Aorta (tissue), 5 donors: ENCODE measurements at places on chromosomes 16 and 17.

DNA sequence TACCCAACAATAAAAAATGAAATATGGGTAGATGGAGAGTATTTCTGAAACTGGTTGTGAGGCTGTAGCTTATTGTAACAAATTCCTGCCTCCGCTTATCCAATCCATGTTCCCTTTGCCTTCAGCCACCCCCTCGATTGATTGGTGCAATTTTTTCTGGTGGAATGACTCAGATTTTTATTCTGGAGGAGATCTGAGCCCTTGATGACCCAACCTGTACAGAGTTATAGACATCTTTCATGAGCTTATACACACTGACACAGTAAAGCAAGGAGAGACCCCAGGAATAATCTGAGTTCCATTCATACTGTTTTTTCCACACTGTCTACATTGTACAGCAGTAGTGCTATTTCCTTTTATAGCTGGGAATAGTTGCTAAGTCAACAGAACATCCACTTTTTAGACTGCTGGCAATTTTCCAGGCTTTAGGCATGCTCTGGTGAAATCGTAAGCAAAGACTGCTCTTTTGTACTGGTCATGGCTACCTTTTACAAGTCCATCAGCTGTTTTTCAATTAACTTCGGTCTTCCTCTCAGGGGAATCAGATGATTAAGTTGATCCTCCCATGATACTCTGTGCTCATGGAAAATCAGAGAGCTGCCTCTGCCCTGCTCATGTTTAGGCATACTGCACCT, 30.1 kb downstream of the CCL4 start:
- no peak for DNase-seq

- DNase-seq = no peak
Observed at GRCh38 chr16:11627292-11627663, 40.6 kb upstream of the LITAF start.

DNA sequence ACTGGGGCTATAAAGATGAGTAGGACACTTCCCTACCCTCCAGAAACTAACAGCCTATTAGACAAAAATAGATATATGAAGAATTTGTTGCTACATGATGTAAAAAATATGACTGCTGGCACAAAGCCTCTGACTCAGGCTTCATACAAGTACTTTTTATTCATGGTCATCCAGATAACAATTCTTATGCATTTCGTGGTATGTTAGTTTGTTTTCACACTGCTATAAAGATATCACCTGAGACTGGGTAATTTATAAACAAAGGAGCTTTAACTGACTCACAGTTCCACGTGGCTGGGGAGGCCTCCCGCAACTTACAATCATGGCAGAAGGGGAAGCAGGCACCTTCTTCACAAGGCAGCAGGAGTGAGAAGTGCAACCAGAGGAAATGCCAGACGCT, 112.5 kb upstream of the HLF start:
- DNase-seq = no peak

DNA sequence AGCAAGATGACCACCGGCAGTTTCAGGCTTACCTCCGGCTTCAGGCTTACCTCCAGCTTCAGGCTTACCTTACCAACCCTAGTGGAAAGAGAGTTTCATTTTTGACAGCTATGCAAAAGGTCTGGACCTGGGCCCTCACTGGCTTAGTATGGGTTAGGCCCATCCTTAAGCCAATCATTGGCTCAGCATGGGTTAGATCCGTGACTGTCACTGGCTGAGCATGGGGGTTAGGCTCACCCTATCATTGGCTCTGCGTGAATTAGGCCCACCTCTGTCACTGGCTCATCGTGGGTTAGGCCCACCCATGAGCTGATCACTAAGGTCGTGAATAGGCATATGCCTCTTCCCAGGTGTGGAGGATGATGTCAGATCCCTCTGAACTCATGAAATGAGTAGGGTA, 8.1 kb downstream of the NDE1 start:
- no peak for DNase-seq

GRCh38 chr16:20865420-20866131, 34.6 kb downstream of the DCUN1D3 start:
- DNase-seq = no peak

GRCh38 chr17:6047966-6048365, 22.2 kb upstream of the WSCD1 start:
- no peak for DNase-seq

DNA sequence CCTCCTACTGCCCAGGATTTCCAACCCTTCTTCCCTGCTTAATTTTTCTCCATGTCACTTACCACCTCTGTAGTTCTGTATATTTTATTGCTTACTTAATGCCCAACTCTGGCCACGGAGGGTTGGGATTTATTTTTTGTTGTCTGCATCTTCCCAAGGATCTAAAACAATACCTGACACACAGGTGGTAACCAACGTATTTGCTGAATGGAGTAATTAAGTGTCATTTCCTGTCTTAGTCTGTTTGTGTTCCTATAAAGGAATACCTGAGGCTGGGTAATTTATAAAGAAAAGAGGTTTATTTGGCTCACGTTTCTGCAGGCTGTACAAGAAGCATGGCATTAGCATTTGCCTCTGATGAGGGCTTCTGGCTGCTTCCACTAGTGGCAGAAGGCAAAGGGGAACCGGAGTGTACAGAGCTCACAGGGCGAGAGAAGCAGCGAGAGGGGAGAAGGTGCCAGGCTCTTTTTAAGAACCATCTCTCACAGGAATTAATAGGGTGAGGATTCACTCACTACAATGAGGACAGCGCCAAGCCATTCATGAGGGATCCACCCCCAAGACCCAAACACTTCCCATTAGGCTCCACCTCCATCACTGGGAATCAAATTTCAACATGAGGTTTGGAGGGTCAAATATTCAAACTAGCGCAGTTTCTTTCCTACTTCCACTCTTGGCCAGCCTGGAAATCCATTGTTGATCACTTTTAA, 44.8 kb downstream of the ERN1 start:
- no peak for DNase-seq

DNA sequence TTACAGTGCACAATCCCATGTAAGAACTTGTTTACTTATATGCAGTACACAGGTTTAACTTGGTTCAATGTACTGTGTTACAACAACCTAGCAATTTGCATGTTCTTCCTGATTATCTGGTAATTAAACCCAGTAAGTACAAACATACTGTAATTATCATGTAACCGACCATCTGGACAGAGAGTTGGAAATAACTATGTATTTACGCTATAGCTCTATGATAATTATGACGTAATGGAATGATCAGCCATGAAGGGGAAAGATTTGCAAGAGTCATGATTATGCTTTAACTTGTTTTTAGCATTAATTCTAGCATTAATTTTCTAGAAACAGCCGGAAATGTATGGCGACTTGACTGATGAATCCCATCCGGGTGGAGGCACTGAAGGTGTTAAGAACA, 74.8 kb upstream of the SALL1 start:
- DNase-seq = no peak

DNA sequence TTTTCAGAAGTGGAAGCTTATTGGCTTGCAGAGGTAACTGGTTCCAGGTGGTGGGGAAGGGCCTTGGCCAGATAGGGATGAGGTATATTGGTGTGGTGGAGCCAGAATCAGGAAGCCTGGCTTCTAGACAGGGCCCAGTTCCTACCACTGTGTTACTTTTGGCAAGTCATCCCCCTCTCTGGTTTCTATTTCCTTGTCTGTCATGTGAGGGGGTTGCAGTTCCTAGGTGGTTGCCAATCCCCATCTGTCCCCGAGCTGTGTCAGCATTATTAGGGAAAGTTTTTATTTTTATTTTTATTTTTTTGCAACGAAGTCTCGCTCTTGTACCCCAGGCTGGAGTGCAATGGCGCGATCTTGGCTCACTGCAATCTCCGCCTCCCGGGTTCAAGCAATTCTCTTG, 3.0 kb downstream of the SMCR8 start:
- DNase-seq = peak; percentile 4

DNA sequence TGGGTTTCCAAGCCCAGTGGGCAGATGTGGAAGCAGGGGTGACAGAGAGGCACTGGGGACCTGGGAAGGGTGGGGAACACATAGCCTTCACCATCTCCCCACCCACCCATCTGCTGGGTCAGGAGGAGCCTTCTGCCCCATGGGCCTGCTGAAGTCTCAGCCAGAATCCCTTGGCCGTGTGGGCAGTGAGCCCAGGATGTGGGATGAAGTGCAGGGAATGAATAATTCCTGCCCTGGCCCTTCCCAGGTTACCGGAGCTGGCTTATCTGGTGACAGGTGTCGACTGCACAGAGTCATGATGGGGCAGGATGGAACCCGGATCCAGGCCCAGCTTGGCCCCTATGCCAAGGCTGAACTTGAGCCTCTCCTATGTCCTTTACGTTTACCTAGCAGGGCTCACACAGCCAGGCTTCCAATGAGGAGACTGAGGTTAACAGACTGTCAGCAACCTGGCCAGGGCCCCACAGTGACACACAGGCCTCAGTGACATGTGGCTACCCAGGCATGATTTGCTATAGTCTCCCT, 17.5 kb downstream of the ATP2A3 start:
- no peak for DNase-seq

- DNase-seq = peak; percentile 77
Observed at GRCh38 chr16:85211271-85211801, 99.1 kb upstream of the CIBAR2 start.

GRCh38 chr17:67449065-67449464, 72.0 kb downstream of the PITPNC1 start:
- no peak for DNase-seq

- DNase-seq = no peak
Observed at GRCh38 chr17:55479903-55480302, 31.3 kb downstream of the SMIM36 start.

GRCh38 chr17:43856141-43856540, 9.2 kb downstream of the CD300LG start:
- DNase-seq = peak; percentile 12

- DNase-seq = no peak
Observed at GRCh38 chr16:50735629-50736122, 6.2 kb upstream of the CYLD start.

DNA sequence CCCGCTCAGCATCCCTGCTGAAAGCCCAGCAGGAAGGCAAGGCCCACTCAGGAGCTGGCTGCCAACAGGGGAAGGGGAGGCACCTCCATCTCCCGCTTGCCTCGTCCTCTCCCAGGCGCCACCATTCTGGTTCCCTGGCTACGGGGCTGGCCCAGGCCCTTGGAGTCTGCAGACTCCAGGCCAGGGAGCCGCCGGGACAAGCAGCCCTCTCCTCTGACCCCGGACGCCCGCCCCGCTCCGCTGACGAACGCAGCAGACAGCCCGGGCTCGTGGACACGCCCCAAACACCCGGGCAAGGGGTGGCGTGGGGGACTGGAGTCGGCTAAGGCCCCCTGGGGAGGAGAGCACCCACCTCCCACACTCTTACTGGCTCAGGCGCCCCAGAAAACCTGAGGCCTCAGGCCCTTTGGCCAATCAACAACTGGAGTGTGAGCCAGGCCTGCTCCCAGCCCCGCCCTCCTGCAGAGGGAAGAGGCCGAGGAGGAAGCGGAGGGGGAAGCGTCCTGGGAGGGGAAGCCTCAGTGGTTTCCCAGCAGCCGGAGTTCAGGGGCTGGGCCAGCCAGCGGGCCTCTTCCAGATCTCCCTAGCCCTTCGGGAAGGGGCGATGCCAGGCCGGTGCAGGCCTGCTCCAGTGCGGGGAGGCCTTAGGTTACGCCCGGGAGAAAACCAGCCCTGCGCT, 4.2 kb downstream of the MNT start:
- peak; percentile 97 for DNase-seq

DNA sequence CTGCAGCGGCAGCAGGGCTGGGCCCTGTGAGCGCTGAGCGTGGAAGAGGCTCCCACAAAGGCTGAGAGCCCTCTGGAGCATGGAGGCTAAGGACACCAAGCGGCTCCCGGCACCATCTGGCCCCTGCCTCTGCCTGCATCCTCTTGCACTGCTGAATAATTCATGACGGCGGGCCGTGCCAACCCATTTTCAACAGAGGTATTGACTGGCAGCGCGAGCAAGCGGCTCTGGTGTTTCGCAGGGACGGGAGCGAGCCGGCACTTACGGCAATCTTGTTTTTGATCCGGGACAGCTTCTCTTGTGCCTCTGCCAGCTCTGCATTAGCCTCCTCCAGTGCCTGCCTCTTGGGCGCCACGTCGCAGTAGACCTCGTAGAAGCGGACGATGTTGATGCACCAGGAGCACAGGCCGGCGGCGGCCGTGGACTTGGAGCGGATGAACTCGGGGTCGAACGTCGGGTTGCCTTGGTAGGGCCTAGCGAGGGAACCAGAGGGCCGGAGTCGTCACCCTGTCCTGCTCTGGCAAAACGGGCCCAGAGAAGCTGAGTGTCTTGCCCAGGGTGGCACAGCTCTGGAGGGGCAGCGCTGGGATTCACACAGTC, 80.4 kb downstream of the PGS1 start:
- no peak for DNase-seq

DNA sequence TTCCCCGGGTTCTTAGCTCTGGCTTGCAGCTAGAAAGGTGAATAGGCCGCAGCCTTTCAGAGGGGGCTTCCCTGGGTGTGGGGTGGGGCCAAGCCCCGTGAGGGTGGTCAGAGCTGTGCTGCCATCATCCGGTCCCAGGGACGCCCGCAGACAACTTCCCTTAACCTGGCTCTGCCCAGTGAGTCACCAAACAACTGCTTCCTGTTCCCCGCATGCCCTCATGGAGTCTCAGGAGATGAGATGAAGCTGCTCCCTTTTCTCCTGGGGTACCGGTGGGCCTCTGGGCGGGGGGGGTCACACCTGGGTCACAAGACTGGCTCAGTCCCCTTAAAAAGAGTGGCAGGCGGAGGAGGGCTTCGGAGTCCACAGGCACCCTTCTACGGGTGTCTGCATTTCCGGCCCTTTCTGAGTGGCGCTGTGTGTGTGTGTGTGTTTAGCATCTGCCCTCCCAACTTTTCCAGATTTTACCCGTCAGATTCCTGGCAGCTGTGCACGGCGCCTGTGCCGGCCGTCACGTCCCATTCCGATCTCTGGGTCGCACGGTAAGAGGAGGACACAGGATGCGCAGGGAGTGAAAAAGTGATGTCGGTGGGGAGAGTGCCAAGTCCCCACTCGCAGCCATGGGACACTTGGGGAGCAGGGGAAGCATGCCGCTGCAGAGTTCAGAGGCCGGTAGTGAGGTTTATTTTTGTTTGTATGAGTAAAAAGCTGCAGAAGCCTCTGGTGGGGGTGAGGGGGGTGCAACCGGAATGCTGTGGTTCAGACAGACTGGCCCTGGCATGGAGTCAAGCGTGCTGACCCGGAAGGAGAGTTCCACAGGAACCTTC, 16.8 kb downstream of the HIC1 start:
- DNase-seq = no peak

DNA sequence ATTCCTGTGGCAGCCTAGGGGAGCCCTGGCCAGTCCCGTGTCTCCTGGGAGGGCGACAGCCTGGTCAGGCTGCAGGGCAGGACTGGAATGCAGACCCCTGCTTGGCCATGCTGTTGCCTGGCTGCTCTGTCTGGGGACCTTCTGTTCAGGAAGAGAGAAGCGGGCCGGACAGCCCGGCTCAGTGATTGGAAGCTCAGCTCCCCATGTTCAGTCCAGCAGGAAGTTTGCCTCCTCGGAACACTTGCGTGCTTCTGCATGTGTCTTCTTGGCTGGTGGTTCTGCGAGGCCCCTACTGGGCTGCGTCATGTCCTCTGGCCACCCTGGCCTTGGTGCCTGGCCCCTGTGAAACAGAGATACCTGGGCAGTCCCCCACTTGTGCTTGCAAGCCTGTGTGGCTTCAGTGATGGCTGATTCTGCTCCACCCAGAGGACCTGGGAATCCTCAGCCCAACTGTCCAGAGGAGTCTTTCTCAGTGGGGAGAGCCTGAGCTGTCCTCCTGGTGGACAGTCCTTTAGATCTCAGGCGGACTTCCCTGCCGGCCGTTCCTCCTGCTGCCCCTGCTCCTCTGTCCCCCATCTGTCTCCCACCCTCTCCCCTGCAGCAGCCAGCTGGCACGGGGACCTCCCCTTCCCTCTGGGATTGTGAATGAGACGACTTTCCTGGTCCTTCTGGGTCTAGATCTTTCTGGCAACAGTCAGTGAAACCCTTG, 279.5 kb downstream of the SEC14L1 start:
- no peak for DNase-seq
